ENCODE measurements at places on chromosomes 3 and 15. TPM values are rescaled to one million over a fixed set of nuclear protein-coding genes. Genes with fewer than 3 reads are reported as not detected.

The OR5H14 gene
- not detected for polyA plus RNA-seq

The SYNM gene
- 59.4 TPM for polyA plus RNA-seq

The TRPM7 gene
- 6.7 TPM for polyA plus RNA-seq

The BFSP2 gene
- polyA plus RNA-seq, result 0.17 TPM

The SYNPR gene
- polyA plus RNA-seq, result not detected

DNA sequence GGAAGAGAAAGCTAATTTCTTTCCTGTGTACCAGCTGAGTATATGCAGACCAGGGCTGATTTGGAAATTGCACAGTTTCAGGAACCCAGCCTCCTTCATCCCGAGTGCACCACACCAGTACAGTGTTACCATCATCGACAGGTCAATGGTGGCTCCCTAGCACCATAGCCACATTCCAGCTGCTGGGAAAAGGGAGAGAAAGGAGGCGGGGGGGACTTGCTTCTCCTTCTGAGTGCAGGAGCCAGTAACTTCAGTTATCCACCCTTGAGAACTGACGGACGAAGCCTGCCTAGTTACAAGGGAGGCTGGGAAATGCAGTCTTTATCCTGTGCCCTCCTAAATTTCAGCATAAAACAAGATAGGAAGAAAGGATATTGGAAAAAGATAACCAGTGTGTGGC lies 129.7 kb upstream of the PRICKLE2 start:
- no peak for DNase-seq

DNA sequence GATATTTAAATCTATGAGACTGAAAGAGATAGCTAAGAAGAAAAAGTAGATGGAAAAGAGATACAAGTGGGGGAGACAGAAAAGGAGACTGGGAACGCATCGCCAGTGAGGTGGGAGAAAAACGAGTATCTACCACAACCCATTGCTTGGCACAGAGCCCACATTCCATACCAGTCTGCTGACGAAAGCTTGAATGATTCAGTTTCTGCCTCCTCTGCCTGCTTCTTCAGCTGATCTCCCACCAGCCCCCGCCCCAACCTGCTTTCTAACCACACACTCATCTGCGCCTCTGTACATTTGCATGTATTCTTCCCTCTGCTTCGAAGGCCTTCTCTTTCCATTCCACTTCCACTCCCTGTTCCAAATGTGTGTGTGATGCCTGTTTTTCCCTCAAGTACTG lies 188.1 kb downstream of the USP13 start:
- no peak for DNase-seq

DNA sequence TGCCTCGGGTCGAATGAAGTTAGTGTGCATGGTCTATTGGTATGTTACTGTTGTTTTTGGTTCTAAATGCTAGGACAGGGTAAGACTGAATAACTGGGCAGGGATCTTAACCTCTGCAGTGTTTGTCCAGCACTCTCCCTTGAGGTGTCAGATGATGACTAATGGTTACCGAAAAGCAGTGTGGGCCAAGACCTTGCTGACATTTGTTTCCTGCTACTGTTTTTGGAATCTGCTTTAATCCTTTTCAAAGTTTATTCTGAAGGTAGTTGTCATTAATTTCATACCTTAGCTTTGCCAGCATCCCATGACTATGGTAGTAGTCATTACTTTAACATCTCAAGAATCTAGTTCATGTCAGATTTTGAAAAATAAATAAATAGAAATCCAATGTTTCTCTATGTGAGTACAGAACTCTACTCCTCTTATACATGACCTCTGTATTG lies 117.0 kb downstream of the P3H2 start:
- no peak for DNase-seq

- DNase-seq, result no peak
Observed at GRCh38 chr15:74376825-74377581, 9.6 kb upstream of the CYP11A1 start.

- no peak for DNase-seq
Observed at GRCh38 chr3:23303601-23304217, 100.6 kb downstream of the UBE2E2 start.

DNA sequence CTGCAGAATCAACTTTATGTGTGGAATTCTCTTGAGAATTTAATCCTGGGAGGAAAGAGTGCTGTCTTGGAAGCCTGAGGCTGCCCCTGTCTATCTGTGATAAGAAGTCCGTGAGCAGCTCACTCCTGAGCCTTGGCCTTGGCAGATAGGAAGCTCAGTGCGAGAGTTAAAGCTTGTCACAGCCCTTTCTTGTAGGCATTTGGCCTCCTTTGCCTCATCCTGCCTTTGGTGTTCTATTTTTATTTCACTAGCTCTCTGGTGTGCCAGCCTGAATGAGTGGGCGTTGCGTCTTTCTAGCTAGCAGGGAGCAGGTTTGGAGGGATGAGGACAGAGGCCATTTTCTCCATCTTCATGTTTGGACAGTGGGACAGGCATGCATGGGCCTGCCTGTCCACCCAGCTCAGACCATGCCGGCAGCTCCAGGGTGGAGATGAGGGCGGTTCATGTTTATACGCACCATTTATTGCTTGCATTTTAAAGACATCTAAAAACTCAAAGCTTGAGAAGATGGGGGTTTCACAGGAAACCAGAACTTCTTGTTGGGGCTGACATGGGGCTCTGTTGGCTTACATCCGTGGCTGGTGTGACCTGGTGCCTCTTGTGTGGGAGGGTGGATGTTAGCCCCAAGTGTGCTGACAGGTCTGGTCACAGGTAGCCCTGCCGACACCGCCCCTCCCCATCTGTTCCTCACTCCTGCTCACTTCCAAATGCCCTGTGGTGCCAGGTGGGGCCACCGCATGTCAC lies 29.8 kb downstream of the IRAK2 start:
- DNase-seq, result peak; percentile 28

DNA sequence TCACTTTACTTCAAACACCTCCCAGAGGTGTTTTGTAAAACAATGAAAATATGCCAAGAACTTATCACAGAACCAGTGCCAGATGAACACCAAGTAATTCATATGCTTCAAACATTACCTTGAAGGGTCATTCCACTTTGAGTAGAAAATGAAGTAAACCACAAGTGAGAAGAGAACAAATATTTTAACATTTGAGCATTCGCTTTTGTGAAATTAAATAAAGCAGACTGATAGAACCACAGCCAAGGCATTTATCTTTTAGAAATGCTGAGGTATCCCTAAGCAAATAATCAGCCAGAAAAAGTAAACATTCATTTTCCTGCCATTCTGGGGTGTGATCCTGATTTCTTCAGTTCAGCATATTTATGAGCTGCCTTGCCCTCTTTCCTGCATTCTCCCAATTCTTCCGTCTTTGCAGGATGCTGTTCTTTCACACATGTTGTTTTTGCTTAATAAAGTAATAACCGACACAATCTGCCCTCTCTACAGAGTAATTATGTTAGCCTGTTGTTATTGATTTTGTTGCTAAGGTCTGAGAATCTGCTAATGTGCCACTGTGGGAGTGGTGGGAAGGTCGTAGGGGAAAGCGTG lies 235.6 kb upstream of the TGFBR2 start:
- no peak for DNase-seq

GRCh38 chr15:63597821-63598220 lies 634 bp downstream of the FBXL22 start:
- DNase-seq, result no peak
